ENCODE measurements at places on chromosomes 2 and 18.

DNA sequence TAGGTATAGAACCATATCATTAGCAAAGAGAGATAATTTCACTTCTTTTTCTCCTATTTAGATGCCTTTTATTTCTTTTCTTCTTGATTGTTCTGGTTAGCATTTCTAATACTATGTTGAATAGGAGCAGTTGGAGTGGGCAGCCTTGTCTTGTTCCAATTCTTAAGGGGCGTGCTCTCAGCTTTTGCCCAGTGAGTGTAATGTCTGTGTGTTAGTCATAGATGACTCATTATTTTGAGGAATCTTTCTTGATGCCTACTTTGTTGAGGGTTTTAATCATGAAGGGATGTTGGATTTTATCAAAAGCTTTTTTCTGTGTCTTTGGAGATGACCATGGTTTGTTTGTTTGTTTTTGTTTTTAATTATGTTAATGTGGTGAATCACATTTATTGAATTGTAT is 1453.1 kb upstream of the SLC39A10 start:
- H3K27ac ChIP-seq, result no peak overlapping the region
- H3K36me3 ChIP-seq, result no peaks in the 10 kb centered on the region
- H3K4me3 ChIP-seq, result no peak overlapping the region
- no peaks in the 10 kb centered on the region for H3K27me3 ChIP-seq
- no peak for DNase-seq
- no peaks in the 10 kb centered on the region for H3K4me1 ChIP-seq

GRCh38 chr18:61825386-61825785 is 67.4 kb downstream of the RNF152 start:
- no peak overlapping the region for H3K4me3 ChIP-seq
- H3K27me3 ChIP-seq, result no peaks in the 10 kb centered on the region
- no peak for DNase-seq
- H3K27ac ChIP-seq, result no peak overlapping the region
- H3K4me1 ChIP-seq, result no peaks in the 10 kb centered on the region

DNA sequence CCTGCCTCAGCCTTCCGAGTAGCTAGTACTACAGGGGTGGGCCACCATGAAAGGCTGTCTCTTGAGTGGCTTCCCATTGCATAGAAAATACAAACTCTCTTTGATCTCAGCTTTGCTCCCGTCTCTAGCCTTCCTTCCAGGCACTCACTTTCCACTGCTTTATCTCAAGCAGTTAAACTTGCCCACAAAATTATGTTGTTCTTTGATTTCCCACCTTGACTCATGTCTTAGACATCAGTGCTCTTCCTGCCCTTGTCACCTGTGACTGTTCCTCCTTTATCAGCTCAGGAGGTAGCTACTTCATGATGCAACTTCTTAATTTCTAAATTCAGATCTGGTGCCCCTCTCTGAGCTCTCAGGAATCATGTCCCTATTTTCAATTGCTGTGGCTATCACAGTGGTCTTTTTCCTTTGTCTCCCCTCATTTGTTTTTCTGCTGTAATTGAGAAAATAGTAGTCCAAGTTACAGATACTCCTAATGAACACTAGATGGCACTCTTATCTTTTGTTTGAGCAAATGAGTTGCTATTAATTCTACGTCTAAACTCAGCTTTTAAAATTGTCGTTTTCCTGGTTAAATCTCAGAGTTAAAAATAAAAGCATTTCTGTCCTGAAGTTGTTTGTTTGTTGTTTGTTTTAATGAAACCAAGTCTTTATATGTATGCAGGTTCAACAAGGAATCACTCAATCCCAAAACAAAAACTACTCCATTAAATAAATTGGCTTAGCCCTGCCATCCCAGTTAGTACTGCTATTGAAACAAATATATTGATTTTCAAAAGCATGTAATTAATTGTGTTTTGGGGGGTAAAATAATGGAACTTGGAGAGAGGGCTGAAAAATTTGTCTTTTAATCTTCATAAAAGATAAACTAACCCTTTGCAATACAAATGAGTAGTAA is 46.9 kb upstream of the GREB1L start:
- H3K27me3 ChIP-seq, result no peaks in the 10 kb centered on the region
- DNase-seq, result no peak
- no peak overlapping the region for H3K27ac ChIP-seq
- H3K4me3 ChIP-seq, result no peak overlapping the region
- H3K4me1 ChIP-seq, result no peaks in the 10 kb centered on the region

- H3K36me3 ChIP-seq, result no peaks in the 10 kb centered on the region
- no peaks in the 10 kb centered on the region for H3K4me1 ChIP-seq
- no peak overlapping the region for H3K27ac ChIP-seq
- no peaks in the 10 kb centered on the region for H3K27me3 ChIP-seq
- H3K4me3 ChIP-seq, result no peak overlapping the region
Measured at GRCh38 chr2:196421880-196422279, 217.6 kb upstream of the CCDC150 start.

GRCh38 chr2:31065356-31065755 is 72.9 kb downstream of the GALNT14 start:
- no peak for DNase-seq
- H3K4me1 ChIP-seq, result no peaks in the 10 kb centered on the region
- no peak overlapping the region for H3K27ac ChIP-seq
- H3K4me3 ChIP-seq, result no peak overlapping the region
- no peaks in the 10 kb centered on the region for H3K36me3 ChIP-seq

DNA sequence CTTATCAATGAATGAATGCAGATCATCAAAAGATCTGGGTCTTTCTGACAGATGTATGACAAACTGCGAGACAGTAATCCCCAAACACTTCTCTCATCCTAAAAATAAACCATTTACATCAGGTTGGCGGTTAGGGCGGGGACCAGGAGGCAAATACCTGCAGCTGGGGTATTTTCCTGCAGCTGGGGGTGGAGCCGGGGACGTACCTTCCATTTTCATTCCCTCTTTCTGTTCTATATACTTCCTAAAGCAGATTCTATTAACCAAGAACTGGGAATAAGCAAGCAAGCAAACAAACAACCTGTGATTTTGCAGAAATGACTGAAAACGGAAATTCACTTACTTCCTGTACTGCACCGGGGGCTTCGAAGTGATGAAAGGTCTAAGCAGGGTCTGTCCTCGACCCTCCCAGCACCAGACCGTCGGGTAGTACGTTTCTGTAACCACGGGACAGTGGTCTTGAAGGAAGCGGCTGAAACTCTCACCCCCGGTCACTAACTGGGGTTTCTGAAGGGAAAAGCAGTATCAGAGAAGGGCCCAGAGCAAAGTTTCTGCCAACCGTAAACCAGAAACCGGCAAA is 1.2 kb downstream of the ABHD3 start:
- H3K36me3 ChIP-seq, result no peaks in the 10 kb centered on the region
- H3K27me3 ChIP-seq, result no peaks in the 10 kb centered on the region
- peaks cover 2% of the 10 kb centered on the region for H3K4me1 ChIP-seq
- no peak overlapping the region for H3K27ac ChIP-seq
- H3K4me3 ChIP-seq, result peak overlapping the region; percentile 51

GRCh38 chr2:170771421-170771937 is 1.3 kb downstream of the ERICH2 start:
- DNase-seq, result no peak
- no peaks in the 10 kb centered on the region for H3K4me1 ChIP-seq
- H3K27ac ChIP-seq, result peak overlapping the region; percentile 22
- no peaks in the 10 kb centered on the region for H3K27me3 ChIP-seq

- no peak overlapping the region for H3K4me3 ChIP-seq
- DNase-seq, result no peak
- H3K27ac ChIP-seq, result no peak overlapping the region
- H3K27me3 ChIP-seq, result no peaks in the 10 kb centered on the region
- H3K4me1 ChIP-seq, result no peaks in the 10 kb centered on the region
Measured at GRCh38 chr2:241249654-241250053, 61.2 kb downstream of the ANO7 start.

DNA sequence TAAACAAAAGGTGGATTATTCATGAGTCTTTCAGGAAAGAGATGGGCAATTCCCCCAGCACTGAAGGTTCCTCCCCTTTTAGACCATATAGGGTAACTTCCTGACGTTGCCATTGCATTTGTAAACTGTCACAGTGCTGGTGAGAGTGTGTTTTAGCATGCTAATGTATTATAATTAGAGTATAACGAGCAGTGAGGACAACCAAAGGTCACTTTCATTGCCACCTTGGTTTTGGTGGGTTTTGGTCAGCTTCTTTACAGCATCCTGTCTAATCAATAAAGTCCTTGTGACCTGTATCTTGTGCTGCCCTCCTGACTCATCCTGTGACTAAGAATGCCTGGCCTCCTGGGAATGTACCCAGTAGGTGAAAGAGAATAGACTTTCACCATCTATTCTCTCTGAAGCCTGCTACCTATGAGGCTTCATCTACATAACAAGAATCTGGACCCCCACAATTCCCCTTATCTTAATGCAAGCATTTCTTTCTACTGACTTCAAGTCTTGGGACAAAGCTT is 148.7 kb downstream of the CABLES1 start:
- H3K4me3 ChIP-seq, result no peak overlapping the region
- H3K27me3 ChIP-seq, result no peaks in the 10 kb centered on the region
- H3K4me1 ChIP-seq, result no peaks in the 10 kb centered on the region

DNA sequence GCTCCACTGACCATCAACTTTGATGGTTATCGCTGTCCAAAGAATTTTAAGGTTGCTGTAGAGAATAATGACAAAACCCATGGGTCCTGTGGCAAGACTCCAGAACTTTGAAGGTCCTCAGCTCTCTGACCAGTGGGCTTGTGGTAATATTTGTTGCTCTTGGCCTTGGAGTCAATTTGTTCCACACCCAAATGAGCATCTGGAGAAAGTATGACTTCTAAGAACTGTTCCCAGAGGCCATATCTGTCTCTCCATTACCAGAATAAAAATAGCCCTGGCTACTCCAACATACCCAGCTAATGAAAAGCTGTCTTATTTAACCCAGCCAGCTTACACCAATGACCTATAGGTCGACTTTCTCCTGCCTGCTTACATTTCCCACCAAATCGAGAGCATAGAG is 466.4 kb downstream of the MEIS1 start:
- DNase-seq, result no peak
- H3K4me3 ChIP-seq, result no peak overlapping the region
- no peaks in the 10 kb centered on the region for H3K27me3 ChIP-seq
- no peaks in the 10 kb centered on the region for H3K36me3 ChIP-seq
- H3K27ac ChIP-seq, result no peak overlapping the region

GRCh38 chr2:6562771-6563170 is 302.9 kb downstream of the CMPK2 start:
- no peaks in the 10 kb centered on the region for H3K4me1 ChIP-seq
- no peaks in the 10 kb centered on the region for H3K36me3 ChIP-seq
- no peak for DNase-seq
- no peak overlapping the region for H3K27ac ChIP-seq
- no peaks in the 10 kb centered on the region for H3K27me3 ChIP-seq

- DNase-seq, result no peak
- H3K27ac ChIP-seq, result no peak overlapping the region
- H3K4me3 ChIP-seq, result no peak overlapping the region
- H3K27me3 ChIP-seq, result no peaks in the 10 kb centered on the region
- H3K4me1 ChIP-seq, result no peaks in the 10 kb centered on the region
Measured at GRCh38 chr18:4720518-4720917, 265.4 kb upstream of the DLGAP1 start.

- H3K4me3 ChIP-seq, result no peak overlapping the region
- no peak overlapping the region for H3K27ac ChIP-seq
- H3K4me1 ChIP-seq, result no peaks in the 10 kb centered on the region
Measured at GRCh38 chr18:55473058-55473457, 114.9 kb downstream of the TCF4 start.

DNA sequence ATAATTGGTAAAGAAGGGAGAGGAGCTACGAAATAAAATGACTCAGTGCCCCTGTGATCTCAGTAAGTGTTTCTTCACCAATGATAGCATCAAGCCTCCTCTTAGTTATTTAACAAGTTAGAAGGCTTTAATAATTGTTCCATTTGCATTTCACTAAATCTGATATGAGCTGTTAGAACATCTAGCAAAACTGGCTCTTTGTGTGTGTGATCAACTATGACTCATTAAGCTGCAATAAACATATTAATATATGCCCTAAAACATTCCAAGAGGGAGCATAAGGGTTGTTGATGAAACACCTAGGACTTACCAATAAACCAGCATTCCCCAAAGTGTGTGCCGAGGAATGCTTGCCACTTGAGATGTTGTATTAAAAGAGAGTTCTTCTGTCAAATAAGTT is 115.2 kb downstream of the OSBPL6 start:
- H3K36me3 ChIP-seq, result no peaks in the 10 kb centered on the region
- H3K4me1 ChIP-seq, result no peaks in the 10 kb centered on the region
- H3K4me3 ChIP-seq, result no peak overlapping the region
- DNase-seq, result no peak
- H3K27me3 ChIP-seq, result no peaks in the 10 kb centered on the region
- no peak overlapping the region for H3K27ac ChIP-seq

- no peaks in the 10 kb centered on the region for H3K4me1 ChIP-seq
- no peaks in the 10 kb centered on the region for H3K36me3 ChIP-seq
Measured at GRCh38 chr2:115161771-115162493, 719.5 kb downstream of the DPP10 start.

- H3K4me1 ChIP-seq, result peaks cover 12% of the 10 kb centered on the region
- H3K36me3 ChIP-seq, result no peaks in the 10 kb centered on the region
- no peaks in the 10 kb centered on the region for H3K27me3 ChIP-seq
- no peak overlapping the region for H3K4me3 ChIP-seq
- H3K27ac ChIP-seq, result no peak overlapping the region
Measured at GRCh38 chr2:43402452-43402937, 176.1 kb upstream of the ZFP36L2 start.

GRCh38 chr2:86563650-86564061 is 413 bp upstream of the CHMP3 start:
- H3K27me3 ChIP-seq, result no peaks in the 10 kb centered on the region
- H3K27ac ChIP-seq, result no peak overlapping the region
- H3K4me3 ChIP-seq, result peak overlapping the region; percentile 89
- H3K36me3 ChIP-seq, result no peaks in the 10 kb centered on the region

GRCh38 chr2:218877891-218878290 is 2.8 kb upstream of the WNT10A start:
- H3K27me3 ChIP-seq, result no peaks in the 10 kb centered on the region
- peak; percentile 17 for DNase-seq
- no peaks in the 10 kb centered on the region for H3K4me1 ChIP-seq
- no peak overlapping the region for H3K4me3 ChIP-seq
- no peaks in the 10 kb centered on the region for H3K36me3 ChIP-seq

- H3K27ac ChIP-seq, result no peak overlapping the region
- no peaks in the 10 kb centered on the region for H3K27me3 ChIP-seq
- no peaks in the 10 kb centered on the region for H3K36me3 ChIP-seq
- no peak overlapping the region for H3K4me3 ChIP-seq
- DNase-seq, result no peak
- peaks cover 12% of the 10 kb centered on the region for H3K4me1 ChIP-seq
Measured at GRCh38 chr2:105802587-105802986, 57.9 kb downstream of the NCK2 start.

- no peaks in the 10 kb centered on the region for H3K27me3 ChIP-seq
- no peak overlapping the region for H3K27ac ChIP-seq
- no peak for DNase-seq
Measured at GRCh38 chr2:166895243-166895642, 7.0 kb downstream of the XIRP2 start.

DNA sequence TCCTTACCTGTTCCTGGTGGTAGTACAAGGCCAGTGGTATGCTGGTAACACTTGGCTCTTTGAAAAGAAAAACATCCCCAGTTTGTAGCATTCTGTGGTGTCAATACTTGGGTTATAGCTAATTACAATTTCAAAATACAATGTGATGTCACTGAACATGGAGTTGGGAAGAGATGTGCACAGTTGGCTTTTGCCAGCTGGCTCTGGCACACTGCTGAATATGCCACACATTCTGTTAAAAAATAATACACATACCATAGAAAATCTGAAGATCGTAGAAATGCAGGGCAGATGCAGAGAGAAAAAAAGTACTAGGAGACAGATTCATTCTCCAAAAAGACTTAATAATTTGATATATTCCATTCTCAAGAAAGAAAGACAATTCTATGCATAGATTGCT is 101.5 kb downstream of the TACR1 start:
- H3K4me3 ChIP-seq, result no peak overlapping the region
- DNase-seq, result no peak
- H3K4me1 ChIP-seq, result no peaks in the 10 kb centered on the region
- H3K27me3 ChIP-seq, result no peaks in the 10 kb centered on the region

GRCh38 chr2:152068226-152068625 is 30.6 kb downstream of the CACNB4 start:
- no peak for DNase-seq
- H3K4me3 ChIP-seq, result no peak overlapping the region
- no peaks in the 10 kb centered on the region for H3K27me3 ChIP-seq
- H3K4me1 ChIP-seq, result no peaks in the 10 kb centered on the region
